ENCODE measurements at places on chromosomes 6 and 20. TPM values are rescaled to one million over a fixed set of nuclear protein-coding genes. Genes with fewer than 3 reads are reported as not detected.
A peak's percentile ranks its signal among the peaks of the same experiment; 100 is the strongest.

DNA sequence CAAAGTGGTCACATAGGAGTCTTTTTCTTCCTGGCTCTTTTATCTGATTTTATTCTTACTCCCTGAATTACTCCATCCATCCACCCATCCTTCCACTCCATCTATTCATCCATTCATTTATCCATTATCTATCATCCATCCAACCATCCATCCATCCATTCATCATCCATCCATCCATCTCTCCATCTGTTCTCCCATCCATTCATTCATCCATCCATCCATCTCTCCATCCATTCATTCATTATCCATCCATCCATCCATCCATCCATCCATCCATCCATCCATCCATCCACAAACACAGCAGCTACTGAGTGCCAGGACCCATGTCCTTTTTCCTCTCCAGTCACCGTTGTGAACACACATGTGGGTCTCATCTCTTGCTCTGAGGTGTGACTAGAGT, 78.5 kb upstream of the NNAT start:
- DNase-seq, result no peak

Gene PRL
- total RNA-seq, result not detected

Gene MCHR2
- not detected for total RNA-seq

Gene DST
- 269 TPM for total RNA-seq

Gene DEFB124
- not detected for total RNA-seq

GRCh38 chr6:20166210-20166609, 46.1 kb downstream of the MBOAT1 start:
- no peak for DNase-seq

Gene FHL5
- total RNA-seq, result 5.1 TPM

GRCh38 chr6:80676386-80676785, 569.9 kb downstream of the BCKDHB start:
- no peak for DNase-seq

Gene SAMD5
- total RNA-seq, result 1.5 TPM

Gene C6orf15
- total RNA-seq, result not detected

DNA sequence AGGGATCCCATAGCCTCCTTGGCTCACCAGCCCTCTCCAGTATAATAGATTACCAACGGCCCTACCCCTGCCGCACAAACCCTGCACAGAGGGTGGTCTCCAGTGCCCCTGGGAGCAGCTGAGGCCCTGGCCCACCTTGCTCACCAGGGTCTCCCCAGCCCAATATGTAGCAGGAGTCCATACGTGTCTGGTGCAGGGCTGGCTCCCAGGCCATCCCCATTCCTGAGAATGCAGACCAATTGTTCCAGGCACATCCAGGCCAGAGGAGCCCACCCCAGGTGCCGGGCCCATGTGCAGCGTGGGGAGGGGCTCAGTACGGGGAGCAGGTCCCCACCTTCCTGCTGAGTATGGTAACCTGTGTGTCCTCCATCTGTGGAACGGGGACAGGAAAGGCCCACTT, 251.9 kb downstream of the TAF4 start:
- DNase-seq, result peak; percentile 9

Gene CRYBG1
- total RNA-seq, result 2.0 TPM

DNA sequence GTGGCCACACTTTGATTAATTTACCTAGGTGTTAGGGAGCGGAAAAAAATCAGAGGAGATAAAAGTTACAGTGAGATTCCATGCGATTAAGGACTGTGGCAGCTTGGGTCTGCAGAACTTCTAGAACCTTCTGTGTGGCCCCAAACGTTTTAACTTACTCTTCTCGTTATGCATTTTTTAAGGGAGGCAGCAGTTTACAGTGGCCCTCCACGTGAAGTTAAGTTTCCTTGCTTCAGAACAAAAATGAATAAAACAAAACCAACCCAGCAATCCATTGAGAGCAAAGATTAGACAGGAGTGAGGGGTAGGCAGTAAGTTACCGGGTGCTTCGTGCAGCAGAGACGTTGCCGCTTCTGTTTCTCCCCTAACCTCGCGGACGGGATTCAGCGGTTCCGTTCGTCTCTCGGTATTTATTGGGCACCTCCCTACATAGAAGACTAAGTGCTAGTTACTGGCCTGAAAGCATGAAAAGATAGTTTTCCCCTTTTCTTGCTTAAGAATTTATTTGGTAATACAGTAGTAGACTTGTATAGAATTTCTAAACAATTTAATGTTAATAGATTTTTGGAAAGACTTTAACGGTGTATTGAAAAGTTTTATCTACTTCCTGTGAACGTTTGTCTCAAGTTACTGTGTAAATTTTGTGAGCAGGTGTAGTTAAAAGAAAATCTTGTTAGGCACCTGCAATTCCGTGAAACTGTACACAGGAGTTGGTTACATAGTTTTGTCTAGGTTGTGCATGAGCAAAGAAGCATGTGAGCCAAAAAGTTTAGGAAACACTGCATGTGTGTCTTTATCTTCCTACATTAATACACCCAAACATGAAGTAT, 1.1 kb downstream of the BAG2 start:
- DNase-seq, result peak; percentile 33

DNA sequence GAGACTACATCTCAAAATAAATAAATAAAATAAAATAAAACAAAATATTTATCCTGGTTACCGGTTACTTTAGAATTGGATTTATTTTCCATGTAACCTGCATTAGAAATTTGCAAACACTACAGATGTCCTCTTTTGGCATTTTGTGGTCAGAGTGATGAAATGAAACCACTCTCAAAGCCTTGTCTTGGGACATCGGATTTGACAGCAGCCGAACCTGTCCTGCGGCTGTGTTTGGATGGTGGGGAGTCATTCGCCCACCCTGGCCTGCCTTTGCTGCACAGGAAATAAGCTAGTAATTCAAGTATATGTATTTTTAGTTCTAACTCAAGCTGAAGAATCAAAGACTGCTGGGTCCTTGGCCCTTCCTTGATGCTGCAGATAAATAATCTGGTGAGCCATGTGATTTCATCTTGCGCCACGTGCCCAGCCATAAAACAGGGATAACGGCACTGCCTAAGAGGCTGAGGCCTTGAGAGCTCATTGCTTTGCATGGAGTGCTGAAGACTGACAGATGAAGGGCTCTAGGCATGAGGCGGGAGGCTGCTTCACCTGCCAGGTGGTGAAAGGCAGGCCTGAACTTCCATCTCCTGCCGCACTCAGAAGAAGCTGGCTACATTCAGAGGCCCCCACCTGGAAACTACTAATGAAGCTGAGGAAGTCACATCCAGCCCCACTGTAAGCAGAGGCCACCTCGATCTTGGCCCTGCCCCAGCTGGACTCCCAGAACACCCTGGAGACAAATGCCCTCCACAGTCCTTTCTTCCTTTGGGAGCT, 76.9 kb downstream of the NOL4L start:
- DNase-seq, result no peak

DNA sequence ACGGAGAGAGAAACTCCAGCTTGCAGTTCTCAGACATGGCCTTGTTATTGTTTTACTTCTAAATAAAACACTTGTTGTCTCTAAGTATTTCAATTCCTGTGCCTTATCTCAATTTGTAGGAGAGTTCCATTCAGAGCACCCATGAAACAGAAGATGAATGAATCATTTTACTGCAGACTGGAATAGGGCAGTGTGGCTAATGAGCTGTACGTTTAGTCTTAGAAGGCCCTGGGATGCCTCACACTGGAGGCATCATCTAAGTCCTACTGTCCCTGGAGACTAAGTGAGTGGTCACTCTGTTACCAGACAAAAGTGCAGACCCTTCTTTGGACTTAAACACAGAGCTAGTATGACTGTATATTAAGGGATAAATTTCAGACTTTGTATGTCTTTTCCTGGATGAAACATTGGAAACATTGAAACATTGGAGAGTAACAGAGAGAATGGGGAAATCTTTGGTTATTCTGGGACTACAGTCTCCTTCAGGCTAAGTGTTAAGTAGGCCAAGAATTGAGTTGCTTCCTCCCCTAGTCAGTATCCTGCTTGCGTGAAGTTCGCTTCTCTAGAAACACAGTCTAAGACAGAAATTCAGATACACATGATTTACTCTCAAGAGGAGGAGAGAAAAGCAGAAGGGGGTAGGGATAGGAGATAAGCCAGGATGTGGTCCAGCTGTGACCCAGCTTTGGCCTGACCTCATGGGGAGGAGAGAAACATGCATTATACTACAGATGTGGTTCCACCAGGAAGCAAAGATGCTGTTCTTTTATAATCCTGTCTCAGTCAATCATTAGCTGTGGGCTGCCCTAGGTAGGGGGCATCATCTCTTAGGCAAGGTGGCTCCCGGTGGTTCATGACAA, 167.4 kb upstream of the BMP2 start:
- no peak for DNase-seq

Gene TPD52L1
- total RNA-seq, result 64.0 TPM

Gene C6orf132
- 3.4 TPM for total RNA-seq

DNA sequence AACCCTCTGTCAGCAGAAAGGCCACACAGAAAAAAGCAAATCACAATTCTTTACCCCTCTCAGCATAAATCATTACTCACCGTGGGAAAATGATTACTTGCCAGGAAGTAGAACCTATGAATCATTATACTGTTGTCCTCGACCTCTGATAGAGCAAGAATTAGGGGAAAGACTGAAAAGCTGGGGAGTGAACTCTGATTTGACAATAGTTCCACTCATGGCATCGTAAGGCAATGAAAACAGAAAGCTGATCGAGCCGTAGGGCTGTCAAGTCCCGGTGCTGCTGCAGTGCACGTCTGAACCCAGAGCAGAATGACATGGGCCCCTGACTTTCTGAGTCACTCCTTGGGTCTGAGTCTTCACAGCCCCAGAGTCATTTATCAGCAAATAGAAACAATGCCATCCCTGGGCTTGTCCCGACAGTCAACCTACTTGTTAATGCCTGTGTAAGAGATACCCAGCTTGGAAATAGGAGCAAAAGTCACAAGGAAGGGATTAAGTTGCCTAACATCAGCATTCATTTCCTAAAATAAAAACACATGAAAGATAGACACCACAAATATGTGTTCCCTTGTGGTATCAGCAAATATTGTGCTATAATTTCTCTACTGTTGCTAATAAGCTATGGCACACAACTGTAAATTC, 224.8 kb upstream of the MARCKS start:
- peak; percentile 27 for DNase-seq

DNA sequence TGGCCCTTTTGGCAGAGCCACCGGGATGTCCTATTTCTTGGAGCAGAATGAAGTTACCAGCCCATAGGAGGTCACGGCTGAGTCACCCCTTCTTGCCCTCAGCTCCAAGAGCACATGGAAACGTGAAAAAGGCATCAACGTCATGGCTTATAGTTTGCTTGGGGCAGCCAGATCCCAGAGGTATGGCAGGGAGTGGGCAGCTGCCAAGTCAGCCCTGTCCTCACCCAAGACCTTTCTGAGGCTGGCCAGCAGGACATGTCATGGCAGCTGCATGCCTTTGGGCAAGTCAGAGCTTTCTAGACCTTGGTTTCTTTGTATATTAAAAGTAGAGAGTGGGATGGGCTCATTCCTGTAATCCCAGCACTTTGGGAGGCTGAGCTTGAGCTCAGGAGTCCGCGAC, 8.2 kb upstream of the MDFI start:
- DNase-seq, result no peak

DNA sequence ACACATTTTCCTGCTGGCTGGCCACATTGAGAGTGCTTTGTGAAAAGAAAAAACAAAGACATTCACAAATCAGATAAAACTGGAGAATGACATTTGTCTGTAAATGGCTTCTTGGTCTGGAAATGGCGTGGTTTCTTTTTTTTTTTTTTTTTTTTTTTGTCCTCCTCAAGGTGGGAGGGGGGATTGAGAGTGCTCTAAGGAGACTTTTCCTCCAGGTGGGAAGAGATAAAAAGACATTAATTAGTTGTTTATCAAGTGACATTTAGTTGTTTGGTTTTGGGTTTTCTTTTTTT, 40.4 kb downstream of the GNAS start:
- DNase-seq, result no peak

- no peak for DNase-seq
These were observed 354.0 kb upstream of the RGS17 start for GRCh38 chr6:153485072-153485471.

DNA sequence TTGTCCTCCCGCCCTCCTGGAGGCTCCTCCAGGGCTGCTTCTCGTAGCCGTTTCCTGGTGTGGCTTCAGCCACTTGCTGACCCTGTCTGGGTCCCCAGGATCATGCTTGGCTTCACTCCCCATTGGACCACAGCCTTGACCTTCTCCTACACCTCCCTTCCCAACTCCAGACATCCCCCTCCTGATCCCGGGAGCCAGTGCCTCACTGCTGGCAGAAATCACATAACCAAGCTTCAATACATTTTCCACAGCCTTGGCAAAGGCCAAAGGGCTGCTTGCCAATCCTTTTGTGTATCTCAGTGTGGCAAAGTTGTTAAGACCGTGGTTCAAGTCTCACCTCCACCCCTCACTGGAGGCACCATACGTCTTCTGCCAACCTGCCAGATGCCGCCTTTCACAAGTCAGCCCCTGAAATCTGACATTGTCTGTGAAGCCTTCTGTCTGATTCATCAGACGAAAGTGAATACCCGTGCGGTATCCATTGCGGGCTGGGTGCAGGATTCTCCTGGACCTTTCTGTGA, 60.1 kb downstream of the PHACTR3 start:
- no peak for DNase-seq

DNA sequence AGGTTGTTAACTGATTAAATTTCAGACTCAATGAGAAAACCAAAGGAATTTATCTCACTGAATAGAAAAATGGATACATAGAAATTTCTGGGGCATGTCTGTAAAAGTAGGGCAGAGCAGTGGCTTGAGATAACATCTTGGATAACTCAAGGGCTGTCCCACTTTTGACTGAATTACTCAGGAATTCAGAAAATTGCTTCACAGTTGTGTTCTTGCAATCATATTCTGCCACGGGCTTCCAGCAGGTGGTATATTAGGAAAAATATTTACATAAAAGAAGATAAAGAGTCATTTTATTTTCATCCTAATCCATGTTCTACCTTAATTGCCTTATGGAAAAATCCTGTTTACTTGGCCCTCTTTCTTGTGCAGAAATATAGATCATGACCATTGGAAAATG, 156.4 kb upstream of the AKIRIN2 start:
- DNase-seq, result no peak

- no peak for DNase-seq
These were observed 4.4 kb upstream of the STX16 start for GRCh38 chr20:58646703-58647102.

- peak; percentile 8 for DNase-seq
These were observed 63.7 kb downstream of the JPH2 start for GRCh38 chr20:44123251-44123650.

Data from heart left ventricle (tissue), 16 donors.